HepG2 (cell line): ENCODE measurements at places on chromosomes 11 and 22. TPM values are rescaled to one million over a fixed set of nuclear protein-coding genes. Genes with fewer than 3 reads are reported as not detected.

DNA sequence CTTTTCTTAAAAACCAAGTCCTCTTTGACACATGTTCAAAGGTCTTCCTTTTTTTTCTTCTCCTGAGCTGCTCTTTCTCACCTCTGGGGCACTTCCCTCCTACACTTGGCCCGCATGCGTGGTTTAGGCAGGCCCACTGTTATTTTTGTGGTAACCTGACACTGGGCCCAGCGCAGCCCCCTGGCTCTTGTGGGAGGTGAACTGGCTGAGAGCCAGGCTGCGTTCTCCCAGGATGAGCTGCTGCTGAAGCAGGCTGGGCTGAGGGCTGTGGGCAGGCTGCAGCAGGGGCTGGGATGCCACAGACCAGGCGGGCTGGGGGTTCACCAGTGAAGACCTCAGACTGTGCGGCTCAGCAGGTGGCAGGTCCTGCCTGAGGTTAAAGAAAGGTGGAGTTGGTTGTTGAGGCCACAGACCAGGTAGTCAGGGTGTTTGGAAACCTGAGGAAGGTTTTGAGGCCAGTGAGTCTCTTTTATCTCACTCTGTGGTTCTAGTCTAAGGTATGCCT is 72.4 kb downstream of the TEAD1 start:
- peak; percentile 29 for DNase-seq

GRCh38 chr11:3139086-3139440 is 26.0 kb downstream of the OSBPL5 start:
- DNase-seq: no peak

GRCh38 chr11:107821199-107821927 is 37.2 kb downstream of the SLC35F2 start:
- DNase-seq: no peak

DNA sequence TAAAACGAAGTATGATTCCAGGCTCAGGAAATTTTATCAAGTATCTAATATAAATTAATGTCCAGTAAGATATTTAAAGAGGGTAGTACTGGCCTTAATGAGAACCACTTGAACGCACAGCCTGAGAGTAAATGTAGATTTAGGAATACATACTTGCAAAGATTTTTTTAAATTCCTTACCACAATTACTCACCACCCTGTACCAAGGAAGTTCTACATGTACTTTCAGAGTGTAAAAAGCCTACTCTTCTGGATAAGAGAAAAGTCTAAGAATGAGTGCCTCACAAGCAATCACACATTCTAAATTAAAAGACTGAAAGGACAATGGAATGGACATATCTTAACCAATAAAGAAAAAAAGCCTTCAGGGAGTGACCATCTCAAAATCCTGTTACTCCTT is 697.4 kb downstream of the DLG2 start:
- no peak for DNase-seq

GRCh38 chr11:84543367-84544159 is 1083.6 kb downstream of the DLG2 start:
- DNase-seq: no peak

GRCh38 chr11:44978961-44979331 is 28.3 kb upstream of the TP53I11 start:
- DNase-seq: peak; percentile 35

DNA sequence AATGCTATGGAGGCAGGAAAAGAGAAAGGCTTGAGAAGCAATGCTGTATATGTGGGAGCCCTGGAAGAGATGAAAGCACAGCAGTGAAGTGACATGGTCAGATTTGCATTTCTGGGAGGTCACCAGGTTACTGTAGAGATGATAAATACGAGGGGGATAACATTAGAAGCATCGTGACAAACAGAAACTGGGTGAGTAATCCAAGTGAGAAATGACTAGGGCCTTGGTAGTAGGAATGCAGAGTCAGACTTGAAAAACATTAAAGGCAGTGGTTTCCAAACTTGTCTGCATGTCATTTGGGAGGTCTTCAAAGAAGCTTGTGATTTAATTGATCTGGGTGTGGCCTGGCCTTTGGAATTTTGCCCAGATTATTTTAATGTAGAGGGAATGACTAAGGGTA is 43.9 kb downstream of the CCDC34 start:
- peak; percentile 48 for DNase-seq

DNA sequence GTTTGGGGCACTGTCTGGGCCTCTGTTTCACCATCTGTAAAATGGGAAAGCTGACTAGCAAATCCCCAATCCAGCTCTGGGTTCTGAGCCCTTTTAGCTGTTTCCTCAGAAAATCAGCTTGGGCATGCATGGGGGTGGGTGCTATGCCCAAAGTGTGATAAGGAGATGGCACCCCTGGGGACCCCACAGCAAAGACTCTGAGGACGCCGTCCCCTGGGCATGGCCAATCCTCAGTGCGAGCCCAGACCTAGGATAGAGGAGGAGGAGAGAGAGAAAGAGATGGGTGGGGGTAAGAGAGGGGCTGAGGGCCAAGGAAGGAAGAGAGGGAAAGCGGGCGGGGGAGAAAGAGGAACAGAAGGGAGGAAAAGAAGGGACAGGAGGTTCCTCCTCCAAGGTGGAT is 31.8 kb downstream of the TPBGL start:
- DNase-seq: no peak

- DNase-seq: no peak
Observed at GRCh38 chr11:114928260-114928870, 250.0 kb downstream of the NXPE2 start.

DNA sequence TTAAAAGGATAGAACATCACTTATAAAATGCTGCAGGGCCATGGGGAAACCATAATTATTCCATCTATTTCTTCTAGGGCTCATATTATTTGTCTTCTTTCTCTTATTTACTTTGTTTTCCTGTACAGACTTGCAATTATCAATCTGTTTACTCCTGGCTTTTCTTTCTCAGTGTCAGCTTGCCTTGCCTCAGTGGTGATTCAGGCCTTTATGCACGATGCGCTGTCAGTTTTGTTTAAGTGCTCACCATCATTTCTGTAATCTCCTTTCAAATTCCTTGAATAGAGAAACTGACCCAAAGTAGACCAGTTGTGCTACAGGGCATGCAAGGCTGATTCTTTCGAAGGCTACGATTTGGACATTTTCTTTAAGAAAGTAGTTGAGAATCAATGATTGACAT is 4.7 kb downstream of the PDHX start:
- DNase-seq: no peak

DNA sequence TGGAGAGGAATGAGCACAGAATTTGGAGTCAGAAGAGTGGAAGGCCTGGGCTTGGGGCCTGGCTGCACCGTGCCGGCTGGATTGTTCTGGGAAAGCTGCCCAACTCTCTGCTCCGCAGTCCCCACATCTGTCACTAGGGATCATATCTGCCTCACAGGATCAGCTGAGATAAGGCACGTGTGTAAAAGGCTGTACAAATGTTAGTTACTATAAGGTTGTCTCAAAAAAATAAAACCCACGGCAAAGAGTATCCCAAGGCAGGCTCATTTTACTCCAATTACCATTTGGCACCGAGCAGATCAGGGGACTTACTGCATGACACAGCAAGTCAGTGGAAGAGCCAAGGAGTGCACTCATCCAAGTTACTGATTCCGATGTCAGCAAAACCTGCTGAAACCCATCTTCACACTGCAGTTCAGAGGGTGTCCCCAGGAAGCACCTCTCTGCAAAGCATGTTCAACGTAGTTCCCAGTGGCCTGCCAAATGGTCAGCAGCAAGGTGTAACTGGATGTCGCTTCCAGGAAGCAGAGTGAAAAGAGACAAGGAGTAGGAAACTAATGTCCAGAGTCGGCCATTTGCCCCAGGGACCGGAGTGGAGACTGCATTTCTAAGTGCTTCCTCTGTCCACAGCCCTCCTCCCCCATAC is 18.1 kb upstream of the MRTFA start:
- DNase-seq: no peak

GRCh38 chr11:58027341-58027740 is 3.4 kb upstream of the OR6Q1 start:
- no peak for DNase-seq

- no peak for DNase-seq
Observed at GRCh38 chr11:96396637-96397036, 6.8 kb downstream of the JRKL start.

DNA sequence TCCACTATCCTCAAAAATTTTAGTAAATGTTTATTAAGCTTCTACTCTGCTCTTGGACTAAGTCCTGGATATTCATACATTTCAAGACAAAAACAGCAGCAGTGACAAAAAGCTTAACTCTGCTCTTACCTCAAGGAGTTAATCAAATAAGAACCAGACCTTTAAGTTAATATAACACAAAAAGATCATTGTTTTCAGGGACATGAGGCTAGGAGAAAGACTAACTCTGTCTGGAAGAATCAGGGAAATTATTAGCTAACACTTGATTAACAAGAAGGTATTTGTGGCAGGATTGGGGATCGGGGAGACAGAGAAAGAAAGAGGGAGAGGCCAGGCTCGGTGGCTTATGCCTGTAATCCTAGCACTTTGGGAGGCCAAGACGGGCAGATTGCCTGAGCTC is 74.4 kb downstream of the PPP2R1B start:
- DNase-seq: peak; percentile 6

- DNase-seq: no peak
Observed at GRCh38 chr11:7299393-7299792, 47.7 kb downstream of the SYT9 start.

- no peak for DNase-seq
Observed at GRCh38 chr11:7690648-7691047, 15.6 kb downstream of the OVCH2 start.

- DNase-seq: peak; percentile 46
Observed at GRCh38 chr22:41535244-41535643, 9.0 kb downstream of the POLR3H start.

DNA sequence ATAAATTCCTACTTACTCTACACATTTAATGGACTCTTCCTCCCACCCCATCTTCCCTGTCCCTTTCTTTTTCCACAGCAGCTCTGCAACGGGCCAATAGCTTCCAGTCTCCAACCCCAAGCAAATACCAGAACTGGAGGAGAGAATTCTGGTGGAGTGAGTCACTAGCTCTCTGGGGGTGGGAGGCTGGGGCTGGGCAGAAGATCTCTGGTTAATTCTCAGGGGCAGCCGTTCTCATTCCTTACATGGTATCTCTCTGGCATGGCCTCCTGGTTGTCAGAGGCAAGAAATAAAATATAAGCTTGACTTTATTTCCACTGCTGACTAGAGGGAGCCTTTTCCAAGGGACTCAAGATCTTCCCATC is 90.4 kb upstream of the PARVA start:
- DNase-seq: peak; percentile 36

- no peak for DNase-seq
Observed at GRCh38 chr11:47477753-47478152, 28.8 kb upstream of the RAPSN start.

GRCh38 chr11:105689631-105690030 is 79.8 kb downstream of the GRIA4 start:
- DNase-seq: no peak

GRCh38 chr11:33052231-33052630 is 12.9 kb downstream of the TCP11L1 start:
- no peak for DNase-seq

DNA sequence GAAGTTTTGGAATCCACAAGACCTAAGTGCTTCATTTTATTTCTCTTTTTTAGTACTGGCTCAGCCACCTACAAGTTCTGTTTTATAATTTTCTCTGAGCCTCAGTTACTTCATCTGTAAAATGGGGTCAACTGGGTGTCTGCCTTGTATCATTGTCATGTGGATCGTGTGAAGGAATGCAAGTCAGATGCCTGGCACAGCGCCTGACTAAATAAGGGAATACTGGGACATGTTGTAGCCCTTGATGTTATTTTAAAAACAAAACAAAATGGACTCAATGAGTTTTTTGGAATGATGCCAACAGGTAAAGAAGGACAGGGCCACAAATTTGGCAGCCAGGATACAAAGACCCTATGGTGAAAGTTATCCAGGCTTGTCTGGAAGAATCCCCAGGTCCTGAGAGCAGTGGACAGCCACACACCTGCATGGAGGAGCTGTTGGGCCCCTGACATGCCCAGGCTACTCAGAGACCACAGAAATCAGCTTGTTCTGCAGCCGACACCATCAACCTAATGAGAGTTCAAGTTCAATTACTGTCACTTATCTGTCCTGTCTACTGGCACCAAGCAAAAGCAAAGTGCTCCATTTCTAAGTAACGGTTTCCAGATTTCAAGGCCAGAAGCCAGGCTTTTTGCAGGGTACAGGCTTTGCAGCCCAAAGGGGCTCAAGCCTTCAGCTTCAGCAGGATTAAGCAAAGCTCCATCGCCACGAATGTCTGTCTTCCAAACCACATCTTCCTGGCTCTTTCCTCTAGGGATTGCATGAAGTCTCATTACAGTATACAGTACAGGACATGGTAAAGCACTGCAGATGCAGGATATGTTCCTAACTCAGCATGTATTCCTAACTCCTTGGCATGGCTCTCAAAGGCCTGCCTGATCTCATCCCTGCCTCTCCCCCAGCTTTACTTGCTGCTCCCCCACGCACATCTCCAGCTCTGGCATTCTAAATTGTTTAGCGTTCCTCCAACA is 18.4 kb downstream of the DKK3 start:
- DNase-seq: no peak

DNA sequence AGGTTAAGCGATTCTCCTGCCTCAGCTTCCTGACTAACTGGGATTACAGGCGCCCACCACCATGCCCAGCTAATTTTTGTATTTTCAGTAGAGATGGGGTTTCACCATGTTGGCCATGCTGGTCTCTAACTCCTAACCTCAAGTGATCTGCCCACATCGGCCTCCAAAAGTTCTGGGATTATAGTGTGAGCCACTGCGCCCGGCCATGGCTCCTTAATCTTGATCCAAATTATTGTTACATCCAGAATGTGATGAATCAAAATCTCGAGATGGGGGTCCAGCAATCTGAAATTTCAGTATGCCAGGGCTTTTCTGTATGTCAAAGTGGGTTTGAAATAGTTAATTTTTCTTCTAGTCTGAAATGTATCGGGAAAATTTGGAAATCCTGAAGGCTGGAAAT is 3.7 kb downstream of the RPL27A start:
- DNase-seq: no peak

- DNase-seq: peak; percentile 4
Observed at GRCh38 chr11:102914238-102915043, 39.7 kb upstream of the MMP12 start.

Gene OR51I1
- total RNA-seq: not detected in 2 replicates

Gene ANKRD49
- 14.2 and 18.0 TPM in 2 replicates for total RNA-seq

Gene TRPM5
- not detected in 2 replicates for total RNA-seq

Gene P2RY6
- total RNA-seq: 0.11 and 0.29 TPM in 2 replicates

Gene ARSA
- 3.8 and 9.0 TPM in 2 replicates for total RNA-seq

Gene SSH3
- total RNA-seq: 7.5 and 12.4 TPM in 2 replicates
